ENCODE measurements at places on chromosomes 5 and 9.
A peak's percentile ranks its signal among the peaks of the same experiment; 100 is the strongest.

DNA sequence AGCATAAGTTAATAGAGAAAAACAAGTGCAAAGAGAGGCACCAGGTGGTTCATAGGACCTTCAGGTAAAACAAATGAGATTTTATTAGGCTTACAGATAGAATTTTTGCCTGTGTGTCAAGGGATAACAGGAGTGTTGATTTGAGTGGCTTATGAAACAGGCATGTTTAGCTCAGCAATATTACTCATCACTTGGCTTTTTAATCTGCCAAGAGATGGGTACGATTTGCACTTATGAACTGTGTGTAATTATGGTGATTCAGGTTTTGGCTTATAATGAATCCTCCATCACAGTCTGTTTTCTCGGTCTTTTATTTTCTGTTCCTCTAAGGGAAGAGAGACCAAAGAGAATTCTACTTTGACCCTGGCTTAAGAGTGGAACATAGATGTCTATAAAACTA lies 199.3 kb downstream of the DMRTA1 start:
- no peak for DNase-seq

DNA sequence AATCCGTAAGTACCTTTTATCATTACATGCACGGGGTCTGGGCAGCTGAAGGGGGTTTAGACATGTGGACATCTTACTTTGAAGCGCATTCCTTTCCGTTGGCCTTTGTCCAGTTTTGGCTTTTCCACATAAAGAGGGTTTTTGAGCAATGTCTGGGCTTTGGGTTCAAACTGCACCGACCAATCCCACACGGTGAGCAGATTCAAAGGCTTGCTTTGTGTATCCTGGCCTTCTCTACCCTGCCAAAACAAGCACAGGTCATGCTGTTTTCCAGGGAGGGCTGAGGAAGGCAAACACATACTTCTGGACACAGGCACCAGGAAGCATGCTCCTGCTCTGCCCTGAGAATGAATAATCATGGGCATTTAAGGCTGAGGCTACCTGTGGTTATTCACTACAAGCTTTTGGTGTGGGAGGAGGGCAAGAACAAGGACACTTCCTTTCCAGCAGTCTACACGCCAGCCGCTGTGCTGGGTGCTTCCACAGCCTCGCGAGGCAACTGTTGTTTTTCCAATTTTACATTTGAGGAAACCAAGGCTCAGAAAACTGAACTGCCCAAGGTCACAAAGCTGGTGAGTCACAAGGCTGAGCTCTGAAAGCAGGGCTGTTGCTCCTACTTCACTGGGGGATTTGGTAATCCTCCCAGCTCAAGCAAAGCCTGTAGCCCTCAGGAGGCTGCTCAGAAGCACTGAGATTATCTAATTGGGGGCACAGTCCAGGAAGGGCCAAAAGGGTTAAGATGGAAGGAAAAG lies 59.8 kb upstream of the GOLPH3 start:
- no peak for DNase-seq

DNA sequence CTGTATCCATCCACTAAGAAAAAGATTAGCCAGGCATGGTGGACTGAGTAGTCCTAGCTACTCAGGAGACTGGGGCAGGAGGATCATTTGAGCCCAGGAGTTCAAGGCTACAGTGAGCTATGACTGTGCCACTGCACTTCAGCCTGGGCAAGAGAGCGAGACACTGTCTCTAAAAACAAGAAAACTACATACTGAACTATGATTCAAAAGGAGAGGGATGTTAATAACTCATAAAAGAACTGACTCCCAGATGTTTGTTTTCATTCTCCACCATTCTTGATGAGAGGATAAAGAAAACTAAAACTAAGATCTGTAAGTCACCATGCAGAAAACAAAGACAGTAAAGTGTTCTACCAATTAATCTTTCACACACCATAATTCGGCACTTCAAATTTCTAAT lies 53.5 kb downstream of the AUH start:
- DNase-seq: no peak

DNA sequence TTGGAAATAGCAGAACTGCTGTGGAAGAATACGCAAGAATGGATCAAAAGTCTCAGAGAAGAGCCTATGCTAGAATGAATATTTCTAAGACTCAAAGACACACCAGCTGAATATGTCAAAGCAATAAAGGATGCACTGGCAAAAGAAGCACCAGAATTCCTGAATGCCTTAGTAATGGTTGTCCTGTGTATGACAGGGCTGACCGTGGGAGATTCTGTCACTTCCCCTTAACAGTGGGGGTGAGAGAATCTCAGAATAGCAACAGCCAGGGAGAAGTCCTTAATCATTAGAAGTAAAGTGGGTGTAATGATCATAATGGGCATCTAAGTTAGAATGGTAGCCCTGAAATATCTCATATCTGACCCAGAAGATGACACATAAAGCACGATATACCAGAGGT lies 14.6 kb upstream of the PRR16 start:
- DNase-seq: no peak

DNA sequence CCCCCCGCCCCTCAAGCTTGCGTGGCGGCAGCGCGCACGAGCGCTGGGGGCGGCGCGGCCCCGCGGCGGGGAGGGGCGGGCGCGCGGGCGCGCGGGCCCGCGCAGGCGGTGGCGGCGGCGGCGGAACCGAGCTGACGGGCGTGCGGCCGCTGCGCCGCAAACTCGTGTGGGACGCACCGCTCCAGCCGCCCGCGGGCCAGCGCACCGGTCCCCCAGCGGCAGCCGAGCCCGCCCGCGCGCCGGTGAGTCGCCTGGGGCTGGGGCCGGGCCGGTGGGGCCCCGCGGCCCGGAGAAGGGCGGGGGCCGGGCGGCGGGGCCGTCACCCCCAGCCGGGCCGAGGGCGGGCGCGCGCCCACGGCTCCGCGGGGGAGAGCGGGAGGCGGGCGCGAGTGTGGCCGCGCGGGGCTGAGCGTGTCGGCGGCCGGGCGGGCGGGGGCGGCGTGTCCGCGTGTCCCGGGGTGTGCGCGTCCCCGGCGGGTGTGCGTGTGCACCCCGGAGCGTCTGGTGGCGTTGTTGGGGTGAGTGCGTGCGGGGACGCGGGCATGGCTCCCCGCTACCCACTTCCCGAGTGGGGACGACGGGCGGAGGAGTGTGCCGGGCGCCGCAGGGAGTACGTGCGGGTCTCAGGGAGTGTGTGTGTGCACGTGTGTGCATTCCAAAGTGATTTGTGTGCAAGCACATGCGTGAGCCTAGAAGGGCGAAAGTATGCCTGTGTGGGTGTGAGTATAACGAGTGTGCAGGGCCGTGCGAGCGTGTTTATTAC lies at the start of gene NEK6:
Gene NEK6 (plus strand): TSS at position 106 of the 763 bp plus-strand sequence. CDS start 44,016 bp downstream, outside the sequence.
- DNase-seq: peak; percentile 49

DNA sequence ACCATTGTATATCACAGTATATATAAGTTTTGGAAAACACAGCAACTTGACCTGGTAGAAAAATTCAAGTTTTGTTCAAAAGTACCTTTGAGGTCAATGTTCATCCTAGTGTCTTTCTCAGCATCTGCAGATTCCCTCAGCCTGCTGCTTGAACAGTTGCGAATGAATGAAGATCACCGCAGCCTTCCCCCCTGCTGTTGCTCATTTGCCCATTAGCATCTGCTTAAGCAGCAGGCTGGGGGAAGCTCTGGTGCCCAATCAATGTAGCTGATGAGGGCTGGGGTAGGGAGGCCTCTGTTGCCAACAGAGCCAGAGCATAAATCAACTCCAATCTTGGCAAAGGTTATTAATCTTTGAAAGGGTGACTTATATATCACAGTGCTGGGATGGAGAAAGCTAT lies 586.5 kb upstream of the PTPRD start:
- no peak for DNase-seq

DNA sequence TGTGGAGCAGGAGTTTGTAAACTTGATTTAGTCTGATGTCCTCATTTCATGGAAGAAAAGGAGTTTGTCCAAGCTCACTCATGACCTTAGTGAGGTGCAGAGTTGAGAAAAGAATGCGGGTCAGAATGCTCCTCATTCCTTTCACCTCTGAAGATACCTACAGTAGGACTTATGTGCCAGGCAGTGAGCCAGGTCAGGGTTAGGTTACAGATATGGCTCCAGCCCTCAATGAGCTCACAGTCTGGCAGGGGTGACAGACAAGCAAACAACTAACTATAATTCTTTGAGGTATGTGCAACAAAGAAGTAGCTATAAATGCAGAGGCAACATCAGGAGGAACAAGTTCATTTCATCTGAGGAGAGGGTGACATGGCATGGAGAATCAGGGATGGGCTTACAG lies 102.5 kb downstream of the SPATA31D1 start:
- DNase-seq: no peak

- peak; percentile 82 for DNase-seq
These were observed at the start of gene NCS1 for GRCh38 chr9:130172161-130172857. Gene NCS1 (plus strand): TSS chr9:130172404. CDS start chr9:130172664, 260 bp downstream.

- no peak for DNase-seq
These were observed 178.4 kb downstream of the KIAA0825 start for GRCh38 chr5:94440015-94440414.

- no peak for DNase-seq
These were observed 48.9 kb upstream of the SLC2A8 start for GRCh38 chr9:127347831-127348776.

DNA sequence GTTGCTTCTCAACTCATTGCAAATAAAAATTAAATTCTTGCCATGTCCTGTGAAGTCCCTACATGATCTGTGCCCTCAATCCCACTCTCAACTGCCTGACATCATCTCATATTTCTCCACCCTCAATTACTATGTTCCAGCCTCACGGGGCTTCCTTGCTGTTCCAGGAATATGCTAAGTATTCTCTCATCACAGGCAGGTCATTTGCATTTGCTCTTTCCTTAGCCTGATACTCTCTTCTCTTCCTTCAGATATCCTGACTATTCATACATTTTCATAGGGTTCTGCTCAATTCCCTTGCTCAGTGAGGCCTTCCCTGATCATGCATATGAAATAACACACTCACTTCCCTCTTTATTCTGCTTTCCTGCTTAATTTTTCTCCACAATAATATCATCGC lies 135.1 kb upstream of the DAB2 start:
- DNase-seq: no peak

DNA sequence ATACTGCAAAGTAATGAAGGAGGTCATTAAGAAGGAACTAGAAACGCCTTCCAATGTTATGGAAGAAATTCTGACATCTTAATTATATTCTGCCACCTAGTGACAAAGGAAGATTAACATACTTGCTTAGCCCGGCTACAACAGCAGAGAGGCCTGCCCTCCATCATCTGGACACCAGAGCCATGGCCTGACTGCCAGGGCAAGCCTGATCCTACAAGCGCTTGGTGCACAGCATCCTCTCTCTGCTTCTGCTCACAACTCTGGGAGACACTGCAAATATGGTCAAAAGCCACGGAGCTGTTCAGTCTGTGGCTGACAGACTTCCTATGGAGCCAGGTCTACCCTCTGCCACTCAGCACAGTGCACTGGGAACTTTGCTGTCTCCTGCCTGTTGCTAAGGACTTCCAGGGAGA lies 87.3 kb upstream of the SLC44A1 start:
- peak; percentile 79 for DNase-seq

DNA sequence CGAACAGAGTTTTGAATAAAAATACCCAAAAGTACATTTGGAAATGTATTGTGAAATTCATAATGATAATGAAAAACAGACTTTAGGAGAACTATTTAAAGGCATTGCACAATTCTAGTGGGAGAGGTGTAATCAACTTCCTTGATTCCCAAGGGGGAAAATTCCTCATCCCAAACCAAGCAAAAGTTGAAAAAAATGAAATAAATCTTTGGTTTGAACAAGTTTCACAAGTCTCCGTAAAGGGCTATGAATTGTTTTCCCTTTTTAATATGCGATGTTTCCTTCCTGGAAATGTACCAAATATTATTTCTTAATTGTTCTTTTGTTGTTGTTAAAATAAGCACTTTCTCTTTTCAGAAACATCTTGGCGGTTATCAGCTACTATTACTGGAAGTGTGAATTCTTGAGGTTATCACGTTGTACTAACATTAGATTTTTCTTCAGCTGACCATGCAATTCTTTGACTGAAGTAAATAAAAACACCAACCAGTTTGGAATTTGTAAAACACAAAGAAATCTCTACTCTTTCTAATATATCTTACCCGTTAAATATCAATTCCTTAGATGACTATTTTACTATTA lies 59.3 kb downstream of the SVEP1 start:
- DNase-seq: no peak

GRCh38 chr9:88990729-88991065 lies 571 bp upstream of the S1PR3 start:
- no peak for DNase-seq

- DNase-seq: peak; percentile 55
These were observed 2.7 kb upstream of the RAPGEF6 start for GRCh38 chr5:131637694-131638093.

- peak; percentile 4 for DNase-seq
These were observed 60.6 kb upstream of the TRPC7 start for GRCh38 chr5:136425921-136426320.

- DNase-seq: peak; percentile 67
These were observed 15.6 kb upstream of the IRF1 start for GRCh38 chr5:132506094-132506692.

GRCh38 chr5:143290125-143290524 lies 113.4 kb downstream of the NR3C1 start:
- no peak for DNase-seq

DNA sequence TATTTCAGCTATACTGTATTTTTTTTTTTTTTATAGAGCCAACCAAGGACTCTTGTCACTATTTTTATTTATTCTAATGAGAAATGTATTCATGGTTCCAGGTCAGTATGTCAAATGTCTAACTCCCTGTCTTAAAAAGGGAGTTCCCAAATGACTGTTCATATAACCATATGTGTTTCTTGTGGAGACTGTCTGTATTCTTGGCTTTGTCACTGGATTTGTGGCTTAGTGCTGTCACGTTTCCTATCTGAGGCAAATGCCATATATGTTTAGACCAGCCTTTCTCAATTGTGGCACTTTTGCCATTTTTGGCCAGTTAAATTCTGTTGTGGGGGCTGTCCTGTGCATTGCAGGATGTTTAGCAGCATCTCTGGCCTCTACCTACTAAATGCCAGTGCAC lies 3.1 kb downstream of the GCNT1 start:
- no peak for DNase-seq

- no peak for DNase-seq
These were observed 96.5 kb downstream of the GADD45G start for GRCh38 chr9:89701221-89701798.

DNA sequence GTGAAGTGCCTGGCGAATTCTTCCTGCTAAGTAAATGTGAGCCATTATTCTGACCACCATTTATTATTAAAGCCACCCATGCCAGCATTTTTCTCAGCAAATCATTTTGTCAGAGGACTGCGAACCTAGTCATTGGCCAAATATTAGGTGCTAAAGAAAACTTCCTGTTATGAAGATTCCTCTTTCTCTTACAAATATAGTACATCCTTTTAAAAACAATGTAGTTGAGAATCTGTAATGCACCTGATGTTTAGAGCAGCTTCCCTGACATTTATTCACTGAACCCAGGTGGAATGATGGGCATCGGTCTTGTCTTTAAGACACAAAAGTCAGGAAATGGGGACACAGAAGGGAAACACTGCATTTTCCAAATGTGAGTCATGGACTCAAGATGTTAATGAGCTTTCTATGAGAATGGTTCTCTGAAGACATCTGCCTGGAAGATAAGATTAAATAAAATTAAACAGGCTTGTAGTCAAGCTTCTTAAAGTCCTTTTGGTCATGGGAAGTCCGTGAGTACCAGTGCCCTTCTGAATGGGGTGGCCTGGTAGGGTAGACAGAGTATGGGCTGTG lies 290.6 kb downstream of the FBXL7 start:
- DNase-seq: no peak

GRCh38 chr9:124001866-124002525 lies 9.6 kb upstream of the LHX2 start:
- DNase-seq: no peak
